ENCODE measurements at places on chromosomes 4 and X.
A peak's percentile ranks its signal among the peaks of the same experiment; 100 is the strongest.

GRCh38 chrX:56232221-56233082 is at the start of gene KLF8:
TSS of gene KLF8 (plus strand) at chrX:56232356. CDS start at chrX:56233335, 979 bp downstream.
- peak; percentile 28 for DNase-seq

- no peak for DNase-seq
Observed at GRCh38 chr4:62130637-62131036, 930.5 kb downstream of the ADGRL3 start.

DNA sequence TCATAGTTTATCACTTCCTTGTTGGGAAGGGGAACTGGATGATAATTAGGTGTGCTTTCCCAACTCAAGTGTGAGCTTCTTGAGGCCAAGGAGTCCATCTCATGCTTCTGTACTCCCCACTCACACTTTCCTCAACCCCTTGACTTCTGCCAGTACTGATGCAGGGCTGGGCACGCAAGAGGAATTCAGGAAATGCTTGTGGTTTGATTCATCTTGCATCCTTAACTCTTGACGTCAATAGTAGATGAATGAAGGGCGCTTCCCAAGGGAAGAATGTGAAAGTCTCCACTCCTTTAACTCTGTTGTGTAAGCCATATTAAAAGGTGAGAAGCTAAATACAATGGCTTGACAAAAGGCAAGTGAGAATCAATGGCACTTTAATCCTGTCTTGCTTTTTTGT is 101.8 kb downstream of the AGTR2 start:
- DNase-seq: no peak

- DNase-seq: no peak
Observed at GRCh38 chrX:78493180-78493579, 165.8 kb upstream of the CYSLTR1 start.

DNA sequence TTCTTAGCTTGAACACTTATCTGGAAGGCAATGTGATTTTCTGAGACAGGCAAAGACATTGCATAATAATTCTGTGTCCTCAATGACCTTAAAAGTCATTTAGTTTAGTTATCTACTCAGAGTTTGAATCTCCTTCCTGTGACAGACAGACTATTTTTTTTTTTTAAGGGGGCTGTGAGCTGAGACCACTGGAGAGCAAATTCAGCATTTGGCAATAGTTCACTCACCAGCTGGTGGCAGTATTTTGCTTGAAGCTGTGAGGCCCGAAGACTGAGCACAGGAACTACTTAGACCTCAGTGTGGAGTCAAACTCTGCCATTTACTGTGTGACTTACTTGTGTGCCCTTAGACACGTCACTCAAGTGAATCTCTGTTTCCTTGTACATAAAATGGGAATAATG is 22.9 kb upstream of the CPE start:
- no peak for DNase-seq

DNA sequence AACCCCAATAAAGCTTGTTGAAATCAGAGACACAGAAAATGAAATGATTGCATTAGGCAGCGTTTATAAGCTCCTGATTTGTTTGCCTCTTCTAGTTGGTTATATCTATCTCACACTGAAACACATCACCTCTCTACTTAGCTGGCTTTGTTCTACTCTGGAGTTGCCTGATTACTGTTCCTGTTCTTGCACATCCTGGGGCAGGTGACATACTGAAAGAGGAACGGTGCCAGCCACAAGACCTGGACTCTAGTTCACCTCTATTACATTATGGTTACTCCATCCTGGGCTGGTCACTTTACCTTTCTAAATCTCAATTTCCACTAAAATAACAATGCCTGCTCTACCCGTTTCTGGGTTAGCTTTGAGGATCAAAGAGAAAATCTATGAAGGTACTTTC is 47.9 kb downstream of the TRIM2 start:
- no peak for DNase-seq

GRCh38 chrX:84123585-84123984 is 64.4 kb downstream of the RPS6KA6 start:
- no peak for DNase-seq

GRCh38 chr4:121462660-121463261 is 81.9 kb upstream of the QRFPR start:
- no peak for DNase-seq

DNA sequence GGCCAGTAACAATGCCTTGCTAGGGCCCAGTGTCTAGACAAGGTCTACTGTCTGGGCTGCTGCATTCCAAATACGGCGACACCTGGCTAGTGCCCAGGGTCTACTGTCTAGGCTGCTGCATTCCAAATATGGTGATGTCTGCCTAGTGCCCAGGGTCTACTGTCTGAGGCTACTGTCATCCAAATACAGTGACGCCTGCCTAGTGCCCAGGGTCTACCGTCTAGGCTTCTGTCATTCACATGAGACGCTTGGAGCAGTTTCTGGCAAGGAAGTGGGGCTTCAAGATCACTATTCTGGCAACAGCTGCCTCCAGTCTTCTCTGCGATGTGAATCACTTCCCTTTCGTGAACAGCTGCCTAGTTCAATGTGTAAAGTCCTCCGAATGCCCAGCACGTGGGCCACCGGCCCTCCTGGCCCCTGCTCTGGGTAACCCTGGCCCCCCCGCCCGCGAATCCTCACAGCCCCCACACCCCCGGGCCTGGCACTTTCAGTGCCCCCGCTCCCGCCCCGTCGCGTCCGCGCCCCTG is 12.7 kb downstream of the ACOX3 start:
- no peak for DNase-seq

DNA sequence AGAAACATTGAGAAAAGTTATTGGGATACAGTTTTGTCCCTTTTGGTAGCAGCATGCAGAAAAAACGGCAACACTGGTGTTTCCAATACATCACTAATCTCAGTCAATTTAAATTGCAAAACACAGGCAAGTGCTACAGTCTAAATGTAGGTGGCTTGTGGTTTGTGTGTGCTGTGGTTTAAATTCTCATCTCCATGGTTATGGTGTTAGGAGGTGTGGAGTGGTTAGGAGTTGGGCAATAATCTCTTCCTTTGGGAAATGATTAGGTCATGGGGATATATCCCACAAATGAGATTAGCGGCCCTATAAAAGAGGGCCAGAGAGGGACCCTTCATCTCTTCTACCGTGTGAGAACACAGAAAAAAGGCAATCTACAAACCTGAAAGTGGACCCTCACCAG is 1344.3 kb downstream of the ADGRL3 start:
- DNase-seq: no peak

DNA sequence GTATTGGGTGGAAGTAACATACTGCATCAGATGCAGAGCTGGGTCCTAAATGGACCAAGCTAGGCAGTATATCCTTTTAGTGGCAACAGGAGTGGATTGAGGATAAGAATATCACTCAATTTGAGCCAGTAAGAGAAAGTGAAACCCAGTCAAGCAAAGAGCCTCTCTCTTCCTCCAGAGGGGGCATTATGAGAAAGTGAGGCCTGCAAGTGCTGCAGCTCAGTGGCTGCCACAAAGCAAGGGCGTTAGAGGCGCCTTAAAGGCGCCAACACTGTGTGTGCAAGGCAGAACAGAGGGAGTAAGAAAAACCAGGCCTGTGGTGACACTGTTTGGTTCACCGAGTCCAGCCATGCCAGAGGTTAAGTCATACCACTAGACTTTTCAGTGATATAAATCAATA is 17.5 kb downstream of the STX18 start:
- no peak for DNase-seq

GRCh38 chrX:130295519-130296296 is 27.0 kb upstream of the ZNF280C start:
- DNase-seq: no peak

- DNase-seq: no peak
Observed at GRCh38 chr4:982291-982690, 4.6 kb upstream of the IDUA start.

DNA sequence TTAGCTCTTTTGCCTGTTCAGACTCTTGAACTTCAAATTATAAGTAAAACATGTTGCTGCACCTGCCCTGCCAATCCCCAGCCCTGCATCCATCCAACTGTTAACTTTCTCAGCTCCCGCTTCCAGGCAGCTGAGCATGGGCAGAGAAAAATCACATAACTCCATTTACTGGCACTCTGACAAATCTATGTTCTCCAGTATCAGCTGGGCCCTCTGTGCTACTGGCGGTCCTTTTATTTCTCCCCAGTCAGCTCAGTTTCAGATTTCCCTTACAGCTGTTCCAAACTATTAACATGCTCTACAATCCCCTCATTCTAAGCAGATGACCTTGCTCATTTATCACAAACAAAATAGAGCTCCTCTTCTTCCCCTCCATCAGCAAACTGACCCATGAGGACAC is 240.4 kb upstream of the TET2 start:
- DNase-seq: no peak

GRCh38 chr4:27484216-27484615 is 623.6 kb downstream of the STIM2 start:
- no peak for DNase-seq

GRCh38 chr4:168877511-168878491 is 132.3 kb downstream of the CBR4 start:
- DNase-seq: peak; percentile 41

GRCh38 chr4:122525865-122526264 is 69.3 kb upstream of the IL2 start:
- no peak for DNase-seq

DNA sequence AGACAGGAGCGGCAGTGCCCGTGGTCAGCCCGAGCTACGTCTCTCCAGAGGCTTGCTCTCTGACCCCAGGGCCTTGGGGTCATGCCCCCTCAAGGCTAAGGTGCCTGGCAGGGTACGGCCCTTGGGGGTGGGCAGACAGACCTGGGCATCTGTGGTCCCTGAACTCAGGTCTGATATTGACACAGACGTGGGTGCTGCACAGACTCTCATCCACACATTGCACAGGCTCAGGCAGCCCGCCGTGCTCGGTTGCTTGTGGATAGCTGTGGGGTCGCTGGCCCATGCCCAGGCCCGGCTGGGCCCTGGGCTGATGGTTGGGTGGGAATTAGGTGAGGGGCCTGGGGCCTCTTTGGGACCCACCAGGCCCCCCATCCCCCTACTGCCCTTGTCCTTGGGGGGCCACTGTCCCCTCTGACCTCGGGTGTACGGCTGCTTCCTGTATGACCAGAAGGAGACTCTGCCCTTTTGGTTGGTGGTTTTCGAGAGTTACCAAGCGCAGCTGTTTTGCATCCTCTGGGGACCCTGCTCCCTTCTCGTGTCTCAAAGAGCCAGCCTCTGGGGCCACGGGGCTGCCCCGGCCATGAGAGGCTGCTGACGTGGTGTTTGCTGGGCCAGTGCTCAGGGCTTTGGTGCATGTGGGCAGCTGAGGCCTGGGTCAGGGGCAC is 10.1 kb downstream of the FGFRL1 start:
- DNase-seq: no peak

GRCh38 chr4:45647823-45648222 is 476.0 kb downstream of the GABRG1 start:
- DNase-seq: no peak

- no peak for DNase-seq
Observed at GRCh38 chr4:33780952-33781791, 2463.1 kb downstream of the ARAP2 start.

GRCh38 chrX:24133312-24133711 is 16.2 kb upstream of the ZFX start:
- DNase-seq: no peak

DNA sequence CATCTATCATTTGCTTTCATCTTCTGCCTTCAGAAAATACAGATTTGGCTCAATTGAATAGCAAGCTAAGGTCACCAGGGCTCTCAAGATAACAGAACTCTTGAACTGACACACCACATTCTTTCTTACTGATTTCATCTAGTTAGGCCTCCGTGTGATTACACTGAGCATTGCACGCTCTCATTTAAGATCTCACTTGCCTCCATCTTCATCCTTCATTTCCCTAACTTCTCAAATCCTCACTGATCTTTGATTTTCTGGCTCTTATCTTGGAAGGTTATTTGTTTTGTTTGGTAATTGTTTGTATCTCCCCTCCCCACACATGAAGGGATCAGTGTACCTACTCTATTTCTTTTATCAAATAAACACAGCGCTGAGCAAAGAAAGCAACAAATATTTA is 47.7 kb downstream of the MANBA start:
- DNase-seq: no peak

- no peak for DNase-seq
Observed at GRCh38 chr4:185257694-185258093, 48.3 kb downstream of the SNX25 start.

GRCh38 chr4:99221980-99222379 is 2.9 kb upstream of the ADH6 start:
- no peak for DNase-seq

DNA sequence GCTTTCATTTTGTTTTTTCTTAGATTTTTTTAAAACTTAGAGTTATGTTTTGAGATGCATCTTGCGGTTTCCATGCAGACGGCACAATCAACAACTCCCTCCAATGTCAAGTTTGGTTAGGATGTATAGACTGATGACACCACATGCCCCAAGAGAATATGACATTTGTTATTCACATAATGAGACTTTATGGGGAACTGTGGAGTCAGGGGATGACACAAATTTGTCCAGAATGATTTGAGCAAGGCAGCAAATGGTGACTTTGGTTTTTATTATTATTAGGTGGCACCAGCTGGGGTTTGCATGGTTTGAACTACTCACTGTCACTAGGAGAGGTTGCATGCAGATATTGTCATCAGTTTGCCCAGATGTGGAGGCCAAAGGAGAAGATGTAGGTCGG is 461.8 kb upstream of the PRKX start:
- DNase-seq: no peak

GRCh38 chr4:22071749-22072148 is 123.2 kb upstream of the KCNIP4 start:
- DNase-seq: no peak

DNA sequence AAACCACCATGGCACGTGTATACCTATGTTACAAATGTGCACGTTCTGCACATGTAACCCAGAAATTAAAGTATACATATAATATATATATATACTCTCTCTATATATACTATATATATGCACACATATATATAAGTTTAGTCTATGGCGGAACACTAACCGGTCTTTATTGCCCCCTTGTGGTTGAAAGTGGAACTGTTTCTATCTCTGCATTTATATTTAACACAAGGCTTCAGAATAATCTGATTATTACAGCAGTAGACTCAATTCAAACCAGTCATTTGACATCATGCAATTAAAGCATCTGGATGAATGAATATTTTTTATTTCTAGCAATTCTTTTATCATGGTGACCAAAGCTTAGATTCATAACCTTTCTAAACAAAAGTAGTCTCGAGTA is 14.6 kb downstream of the RAB9B start:
- DNase-seq: no peak

- DNase-seq: no peak
Observed at GRCh38 chrX:8204169-8204935, 33.3 kb upstream of the VCX2 start.

All from activated naive CD4-positive, alpha-beta T cell treated with anti-CD3 and anti-CD28 coated beads, Interleukin-2, amount 50 U/mL, for 72 hours (primary cell).